Hematopoietic multipotent progenitor cell treated with erythropoietin and hydrocortisone succinate and interleukin-3 and kit ligand, for 6 days (in vitro differentiated cells): ENCODE measurements at places on chromosomes 5 and 9.

DNA sequence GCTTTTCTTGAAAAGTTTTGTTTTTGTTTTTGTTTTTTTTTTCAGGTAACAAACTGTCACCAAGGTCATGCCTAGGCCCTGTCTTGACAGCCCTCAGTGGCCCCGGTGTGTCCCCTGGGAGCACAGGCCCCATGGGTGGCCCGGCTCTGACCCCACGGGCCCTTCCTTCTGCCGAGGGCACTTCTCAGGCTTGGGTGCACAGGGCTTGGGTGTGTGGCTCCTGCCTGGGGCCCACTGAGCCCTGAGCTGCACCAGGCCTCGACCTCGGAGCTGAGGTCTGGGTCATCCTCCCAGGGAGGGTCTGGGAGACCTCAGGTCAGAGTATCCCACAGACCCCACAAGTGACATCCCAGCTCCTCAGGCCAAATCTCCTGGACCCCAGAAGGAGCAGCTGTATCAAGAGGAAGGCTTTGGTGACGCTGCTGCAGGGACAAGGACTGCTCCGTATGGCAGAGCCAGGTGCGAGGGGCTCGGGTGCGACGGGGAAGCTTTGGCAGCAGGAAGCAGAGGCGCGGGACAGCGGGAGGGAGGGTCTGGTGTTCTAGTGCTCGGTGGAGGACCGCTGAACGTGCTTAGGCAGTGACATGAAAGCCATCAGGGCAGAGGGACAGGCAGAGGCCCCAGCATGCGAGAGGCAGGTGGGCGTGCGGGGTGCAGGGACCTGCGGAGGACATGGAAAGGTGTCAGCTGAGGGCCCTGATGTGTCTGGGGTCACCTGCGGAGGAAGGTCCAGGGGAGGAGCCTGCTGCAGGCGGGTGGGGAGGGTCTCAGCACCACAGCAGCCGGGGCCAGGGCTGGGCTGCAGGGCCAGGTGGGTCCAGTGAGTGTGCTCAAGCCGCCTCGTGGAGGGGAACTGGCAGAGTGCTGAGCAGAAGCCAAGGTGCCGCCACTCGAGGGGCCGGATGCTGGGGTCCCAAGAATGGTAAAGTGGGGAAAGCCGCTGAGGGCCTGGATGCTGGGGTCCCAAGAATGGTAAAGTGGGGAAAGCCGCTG, 18.4 kb upstream of the SLC9A3 start:
- DNase-seq: no peak

GRCh38 chr5:171272996-171273970, 35.8 kb upstream of the TLX3 start:
- DNase-seq: peak; percentile 74

GRCh38 chr9:3478549-3478953, 47.2 kb downstream of the RFX3 start:
- no peak for DNase-seq

GRCh38 chr5:176387384-176387925, 943 bp downstream of the NOP16 start:
- peak; percentile 48 for DNase-seq

- DNase-seq: peak; percentile 47
Measured at GRCh38 chr5:128498844-128499455, 39.1 kb downstream of the FBN2 start.

DNA sequence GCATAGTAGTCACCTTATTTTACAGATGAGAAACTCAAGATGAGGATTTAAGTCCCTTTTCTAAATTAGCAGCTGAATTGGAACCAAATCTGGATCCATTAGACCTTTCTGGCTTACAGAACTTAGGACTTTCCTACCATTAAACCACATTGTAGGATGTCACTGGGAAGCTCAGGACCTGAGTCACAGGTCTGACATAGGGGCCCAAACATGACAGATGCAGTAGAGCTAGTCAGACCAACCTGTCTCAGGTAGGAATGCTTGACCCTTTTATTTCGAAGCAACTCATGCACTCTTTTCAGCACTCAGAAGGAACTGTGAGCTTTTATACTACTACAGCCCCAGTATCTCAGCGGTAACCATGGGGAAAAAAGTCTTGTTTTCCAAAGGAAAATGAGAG, 2.6 kb downstream of the RAB24 start:
- no peak for DNase-seq

GRCh38 chr9:119968836-119969707, 599.8 kb upstream of the BRINP1 start:
- DNase-seq: peak; percentile 76

GRCh38 chr9:131698618-131698985, 41.3 kb downstream of the RAPGEF1 start:
- DNase-seq: no peak

DNA sequence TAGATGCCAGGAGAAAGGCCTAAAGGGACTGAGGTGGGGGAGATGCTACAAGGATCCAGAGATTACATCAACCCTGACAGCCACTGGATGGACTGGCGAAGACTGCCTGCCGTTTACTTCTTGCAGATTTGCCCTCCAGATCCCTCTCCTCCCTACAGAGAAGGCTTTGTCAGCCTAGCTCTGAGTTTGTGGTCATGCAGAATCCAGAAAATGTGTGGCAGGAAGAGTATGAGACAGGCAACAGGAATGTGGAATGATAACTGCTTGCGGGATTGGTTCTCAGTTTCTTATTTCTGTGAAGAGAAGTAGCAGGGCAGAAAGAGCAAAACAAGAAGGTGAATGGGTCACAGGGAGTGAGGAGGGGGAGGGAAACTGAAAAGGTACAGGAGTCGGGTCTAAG, 129.6 kb downstream of the TLE1 start:
- no peak for DNase-seq

- DNase-seq: no peak
Measured at GRCh38 chr9:70614786-70615463, 200.5 kb upstream of the KLF9 start.

DNA sequence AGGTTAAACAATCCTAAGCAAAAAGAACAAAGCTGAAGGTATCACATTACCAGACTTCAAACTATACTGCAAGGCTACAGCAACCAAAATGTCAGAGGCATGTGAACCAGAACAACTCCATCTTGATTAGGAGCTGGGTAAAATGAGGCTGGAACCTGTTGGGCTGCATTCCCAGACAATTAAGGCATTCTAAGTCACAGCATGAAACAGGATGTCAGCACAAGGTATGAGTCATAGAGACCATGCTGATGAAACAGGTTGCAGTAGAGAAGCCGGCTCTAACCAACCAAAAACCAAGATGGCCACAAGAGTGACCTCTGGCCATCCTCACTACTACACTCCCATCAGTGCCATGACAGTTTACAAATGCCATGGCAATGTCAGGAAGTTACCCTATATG, 252.0 kb downstream of the RASEF start:
- no peak for DNase-seq

- peak; percentile 7 for DNase-seq
Measured at GRCh38 chr5:154970759-154971158, 29.9 kb downstream of the MRPL22 start.

GRCh38 chr5:139090581-139090980, 107.6 kb downstream of the SIL1 start:
- no peak for DNase-seq

DNA sequence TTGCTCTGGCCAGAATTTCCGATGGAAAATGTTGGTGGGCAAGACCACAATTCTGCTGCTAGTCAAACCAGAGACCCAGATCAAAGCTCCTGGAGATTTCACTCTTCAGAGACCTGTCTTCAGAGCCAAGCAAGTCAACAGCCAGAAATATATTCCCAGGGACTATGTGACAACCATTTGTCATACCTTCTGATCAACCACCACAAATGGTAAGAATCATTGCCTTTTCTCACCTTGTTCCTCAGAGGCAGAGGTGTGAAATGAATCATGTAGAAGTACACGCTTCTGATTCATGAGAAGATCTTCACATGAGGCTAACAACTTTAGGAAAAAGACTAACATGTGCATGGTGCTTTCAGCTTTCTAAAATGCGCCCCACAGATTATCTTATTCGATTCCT, 53.5 kb downstream of the SUSD1 start:
- DNase-seq: no peak

DNA sequence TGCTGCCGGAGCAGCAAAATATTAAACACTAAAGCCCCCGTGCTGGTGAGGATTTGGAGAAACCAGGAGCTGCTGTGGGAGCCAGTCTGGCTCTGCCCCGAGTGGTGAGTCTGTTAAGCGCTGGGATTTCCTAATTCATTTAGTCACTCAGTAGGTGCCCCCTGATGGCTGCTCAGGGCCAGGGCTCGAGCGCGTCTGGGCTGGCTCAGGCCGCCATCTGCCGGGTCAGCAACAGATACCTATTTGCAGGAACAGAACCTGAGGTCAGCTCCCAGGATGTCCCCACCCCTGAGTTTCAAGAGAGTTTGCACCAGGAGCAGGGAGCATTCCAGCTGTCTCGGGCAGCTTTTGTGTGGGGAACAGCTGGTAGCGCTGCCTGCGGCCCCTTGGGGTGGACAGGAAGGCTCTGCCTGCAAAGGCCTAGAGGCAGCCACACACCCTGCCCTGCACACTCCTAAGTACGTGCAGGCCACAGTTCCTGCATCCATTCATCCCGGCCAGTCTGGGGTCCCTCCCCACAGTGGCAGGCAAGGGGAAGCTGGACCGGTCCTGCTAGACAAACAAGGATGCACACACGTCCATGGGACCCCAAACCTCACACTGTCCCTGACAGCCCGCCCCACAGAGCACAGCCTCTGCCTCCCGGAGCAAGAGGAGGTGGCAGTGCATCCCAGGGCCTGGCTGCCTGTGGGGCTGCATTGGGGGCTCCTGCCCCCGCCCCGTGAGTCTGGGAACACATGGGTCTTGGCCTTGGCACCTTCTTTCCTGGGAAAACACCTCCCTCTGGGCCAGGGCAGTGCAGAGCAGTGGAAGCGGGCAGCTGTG, 83.7 kb downstream of the ADAMTS2 start:
- peak; percentile 43 for DNase-seq
